Vagina (tissue), 2 donors: ENCODE measurements at places on chromosomes 6 and 20. TPM values are rescaled to one million over a fixed set of nuclear protein-coding genes. Genes with fewer than 3 reads are reported as not detected.
A peak's percentile ranks its signal among the peaks of the same experiment; 100 is the strongest.

The TRIM31 gene
- total RNA-seq: not detected

The SMPDL3A gene
- 44.7 TPM for total RNA-seq

DNA sequence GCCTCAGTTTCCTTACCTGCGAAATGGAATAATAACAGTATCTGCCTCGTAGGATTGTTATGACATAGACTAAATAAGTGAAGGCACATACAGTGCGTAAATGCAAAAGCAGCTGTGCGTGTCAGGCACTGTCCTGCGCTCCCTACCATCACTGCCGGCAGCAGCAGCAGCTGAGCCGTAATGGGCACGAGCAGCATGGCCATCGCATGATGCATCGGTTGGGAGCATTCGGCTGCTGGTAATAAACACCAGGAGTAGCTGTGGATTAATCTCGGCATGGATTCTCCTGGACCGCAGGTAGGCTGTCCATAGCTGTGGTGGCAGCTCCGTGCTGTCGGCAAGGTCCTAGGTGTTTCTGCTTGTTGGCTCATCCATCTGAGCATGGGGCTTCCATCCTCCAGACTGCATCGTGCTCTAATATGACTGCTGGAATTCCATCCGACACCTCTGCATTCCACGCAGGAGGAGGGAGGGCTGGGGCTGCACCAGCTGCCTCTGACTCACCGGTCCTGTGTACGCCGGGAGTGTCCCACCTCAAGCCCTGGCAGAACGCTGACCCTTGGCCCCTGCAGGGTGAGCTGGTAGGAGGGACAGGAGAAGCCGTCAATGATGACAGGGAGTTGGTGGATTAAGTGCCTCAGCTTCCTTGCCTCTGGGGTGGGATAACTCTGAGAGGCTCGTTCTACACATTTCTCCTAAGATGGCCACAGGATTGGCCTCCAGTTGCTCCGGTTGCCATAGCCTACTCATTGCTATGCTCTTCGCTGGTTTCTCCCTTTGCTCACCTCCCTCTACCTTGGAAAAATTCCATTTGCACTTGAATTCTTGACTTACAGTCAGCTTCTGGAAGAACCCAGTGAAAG, 100.9 kb upstream of the PMEPA1 start:
- no peak for DNase-seq

GRCh38 chr6:44224029-44224964, 902 bp downstream of the SLC29A1 start:
- DNase-seq: peak; percentile 88

- no peak for DNase-seq
These were observed 67.9 kb downstream of the NCOA7 start for GRCh38 chr6:125858427-125859320.

- no peak for DNase-seq
These were observed 22.2 kb upstream of the MYL9 start for GRCh38 chr20:36519012-36519719.

GRCh38 chr6:38162493-38163185, 343.1 kb downstream of the ZFAND3 start:
- DNase-seq: no peak
